Stimulated activated CD8-positive, alpha-beta memory T cell treated with anti-CD3 and anti-CD28 coated beads, Interleukin-7, amount 100 ng/mL, for 1 hour (primary cell): ENCODE measurements at places on chromosomes 6 and 20.

- DNase-seq, result no peak
Measured at GRCh38 chr6:33766921-33767907, 20.5 kb upstream of the IP6K3 start.

GRCh38 chr6:138849791-138850190 is 53.9 kb downstream of the ECT2L start:
- DNase-seq, result no peak

- DNase-seq, result no peak
Measured at GRCh38 chr6:111154981-111155380, 67.7 kb downstream of the SLC16A10 start.

- DNase-seq, result no peak
Measured at GRCh38 chr6:112457886-112458285, 110.8 kb downstream of the RFPL4B start.

DNA sequence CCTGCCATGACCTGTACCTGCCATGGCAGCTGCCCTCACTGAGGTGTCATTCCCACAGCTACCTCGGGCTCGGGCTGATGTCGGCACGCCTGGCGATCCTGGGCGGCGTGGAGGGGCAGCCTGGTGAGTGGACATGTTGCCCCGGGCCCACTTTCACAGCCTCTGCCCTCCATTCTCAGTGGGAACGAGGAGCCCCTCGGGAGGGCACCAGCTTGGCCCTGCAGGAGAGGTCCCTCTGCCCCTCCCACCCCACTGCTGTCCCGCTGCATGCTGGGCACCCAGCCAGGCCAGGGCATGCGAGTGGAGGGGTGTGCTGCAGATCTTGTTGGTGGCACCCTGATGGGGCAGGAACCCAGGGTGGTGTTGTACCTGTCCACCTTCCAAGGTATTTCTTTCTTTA is 23.0 kb downstream of the ENTPD6 start:
- no peak for DNase-seq
